ENCODE measurements at places on chromosomes 11 and 22.

DNA sequence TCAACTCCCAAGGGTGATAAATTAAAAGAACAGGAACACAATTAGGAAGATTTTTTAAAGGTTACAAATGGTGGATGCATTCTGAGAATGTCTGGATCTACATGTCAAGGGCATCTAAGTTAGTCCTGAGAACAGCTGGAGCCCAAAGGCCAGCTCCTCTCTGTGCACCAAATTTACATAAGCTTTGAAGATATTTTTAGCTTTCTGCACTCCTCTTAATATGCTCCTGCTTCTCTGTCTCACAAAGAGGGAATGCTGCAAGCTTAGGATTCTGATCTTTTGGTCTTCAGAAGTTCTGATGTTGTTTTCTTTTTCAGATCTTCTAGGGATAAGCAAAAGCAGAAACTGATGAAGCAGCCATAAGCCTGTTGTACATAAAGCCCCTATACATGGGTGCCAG, 309.8 kb upstream of the NCAM1 start:
- DNase-seq = no peak

DNA sequence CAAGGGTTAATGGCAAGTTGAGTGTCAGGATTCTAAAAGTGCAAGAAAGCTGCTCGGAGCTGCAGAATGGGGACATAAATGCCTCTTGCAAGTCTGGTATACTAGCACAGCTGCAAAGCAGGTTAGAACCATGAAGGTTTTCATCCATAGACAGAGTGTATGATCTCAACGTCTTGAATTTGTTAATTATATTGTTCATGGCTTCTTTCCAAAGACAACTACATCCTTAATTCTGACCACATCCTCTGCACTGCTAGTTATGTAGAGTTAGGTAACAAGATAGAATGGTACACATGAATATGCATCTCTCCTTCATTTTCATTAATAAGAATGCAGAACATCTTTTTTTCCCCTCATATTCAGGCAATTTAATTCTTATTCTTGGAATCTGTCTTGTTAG, 34.2 kb downstream of the EXPH5 start:
- DNase-seq = no peak

DNA sequence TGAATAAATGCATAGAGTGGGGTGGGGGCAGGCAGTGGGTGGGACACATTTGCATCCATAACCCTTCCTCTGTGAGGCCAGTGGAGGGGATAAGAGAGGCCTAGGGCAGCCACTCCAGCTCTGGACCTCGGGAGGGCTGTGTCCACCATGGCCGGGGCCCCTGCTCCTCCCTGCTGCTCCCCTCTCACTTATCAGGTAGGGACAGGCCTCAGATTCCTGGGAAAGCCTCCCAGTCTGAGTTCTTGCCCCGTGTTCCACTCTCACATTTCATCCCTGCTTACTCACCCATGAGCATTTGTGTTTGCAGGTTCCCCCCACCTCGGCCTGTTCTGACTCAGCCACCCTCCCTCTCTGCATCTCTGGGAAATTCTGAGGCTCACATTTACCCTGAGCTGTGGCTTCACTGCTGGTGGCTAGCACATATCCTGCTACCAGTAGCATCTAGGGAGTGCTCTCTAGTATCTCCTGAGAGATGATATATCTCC, 128.7 kb upstream of the TOP3B start:
- DNase-seq = no peak

DNA sequence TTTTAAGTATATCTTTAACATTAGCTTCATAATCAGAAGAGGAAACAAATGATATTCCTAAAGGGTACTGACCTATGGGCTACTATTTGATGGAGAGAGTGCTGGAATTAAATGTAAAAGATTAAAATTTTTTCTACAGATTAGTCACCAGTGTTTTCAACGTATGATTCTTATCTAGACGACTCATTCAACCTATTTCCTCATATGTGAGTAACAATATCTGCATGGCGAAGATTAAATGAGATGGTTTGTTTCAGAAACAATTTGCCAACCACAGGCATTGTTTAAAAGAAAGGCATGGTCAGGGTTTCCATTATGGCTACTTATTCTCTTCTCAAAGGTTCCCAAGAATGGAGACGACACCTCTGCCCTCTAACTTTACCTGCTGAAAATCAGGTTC, 20.4 kb downstream of the OR56B4 start:
- no peak for DNase-seq

DNA sequence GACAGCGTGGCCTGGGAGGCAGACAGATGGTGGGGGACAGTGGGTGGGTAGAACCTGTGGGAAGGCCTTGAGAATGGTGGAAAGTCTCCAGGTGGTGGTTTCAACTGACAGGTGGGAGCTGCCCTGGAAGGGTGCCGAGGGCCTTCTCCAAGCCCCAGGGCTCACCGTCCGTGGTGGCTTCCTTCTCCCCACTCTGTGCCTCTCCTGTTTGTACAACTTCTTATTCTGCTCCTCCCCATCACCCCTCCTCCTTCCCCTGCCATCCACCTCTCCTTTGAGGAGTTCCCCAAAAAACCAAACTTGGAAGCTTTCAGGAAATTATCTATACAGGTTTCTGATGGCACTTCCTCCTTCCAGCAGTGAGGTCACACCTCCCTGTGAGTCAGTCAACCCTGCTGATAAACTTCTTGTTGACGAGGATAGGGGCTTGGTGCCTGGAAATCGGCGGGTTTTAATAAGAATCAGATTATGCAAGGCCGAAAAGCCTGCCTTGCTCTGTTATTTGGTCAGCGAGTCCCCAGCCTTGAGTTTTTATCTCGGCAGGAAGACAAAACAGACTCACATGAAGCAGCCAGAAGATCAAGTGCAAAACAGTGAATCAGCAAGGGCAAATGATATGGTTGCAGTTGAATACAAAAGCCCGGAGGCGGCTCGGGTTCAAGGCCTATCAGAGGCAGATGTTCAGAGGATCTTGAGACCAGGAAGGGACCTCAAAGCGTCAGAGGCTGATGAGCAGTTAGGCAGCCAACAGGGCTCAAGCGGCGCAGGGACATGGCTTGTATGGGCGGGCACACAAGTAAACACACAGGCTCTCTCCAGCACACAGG, 9.5 kb upstream of the ST3GAL4 start:
- no peak for DNase-seq

- no peak for DNase-seq
Observed at GRCh38 chr22:29772170-29772641, 5.0 kb downstream of the UQCR10 start.
